ENCODE measurements at places on chromosomes 6 and 20.

DNA sequence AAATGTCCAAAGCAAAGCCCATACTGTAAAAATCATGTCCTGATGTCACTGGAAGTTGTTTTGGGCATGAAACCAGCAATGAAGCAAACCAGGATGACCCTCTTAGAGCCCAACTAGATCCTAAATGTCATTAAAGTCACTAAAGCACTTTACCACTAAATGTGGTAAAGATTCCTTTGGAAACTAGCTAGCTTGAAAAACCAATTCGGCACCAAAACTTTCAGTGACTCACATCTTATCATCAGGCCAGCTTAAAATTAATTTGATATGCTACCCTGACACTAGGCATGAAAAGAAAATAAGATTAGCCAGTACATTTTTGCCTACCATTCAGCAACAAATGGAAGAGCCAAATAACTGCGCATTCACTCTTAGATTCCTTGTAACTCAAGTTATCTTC lies 145.8 kb downstream of the PACRG start:
- no peak for DNase-seq

DNA sequence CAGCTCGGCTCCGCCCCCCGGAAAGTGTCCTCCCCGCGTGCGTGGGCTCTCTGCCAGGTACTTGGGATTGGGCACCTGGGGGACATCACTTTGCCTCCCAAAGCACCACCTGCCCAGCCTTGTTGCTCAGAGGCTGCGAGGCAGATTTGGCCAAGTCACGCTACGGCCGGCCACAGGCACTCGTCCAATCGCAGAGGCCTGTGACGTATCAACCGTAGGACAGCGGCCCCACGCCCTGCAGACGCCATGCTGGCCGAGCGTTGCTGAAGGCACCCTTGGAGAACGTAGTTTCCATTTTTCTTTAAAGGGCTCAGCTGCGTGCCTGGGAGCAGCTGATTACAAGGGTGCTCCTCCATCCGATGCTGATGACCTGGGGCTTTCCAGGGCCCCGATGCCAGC lies 3.1 kb downstream of the NTSR1 start:
- DNase-seq: no peak

DNA sequence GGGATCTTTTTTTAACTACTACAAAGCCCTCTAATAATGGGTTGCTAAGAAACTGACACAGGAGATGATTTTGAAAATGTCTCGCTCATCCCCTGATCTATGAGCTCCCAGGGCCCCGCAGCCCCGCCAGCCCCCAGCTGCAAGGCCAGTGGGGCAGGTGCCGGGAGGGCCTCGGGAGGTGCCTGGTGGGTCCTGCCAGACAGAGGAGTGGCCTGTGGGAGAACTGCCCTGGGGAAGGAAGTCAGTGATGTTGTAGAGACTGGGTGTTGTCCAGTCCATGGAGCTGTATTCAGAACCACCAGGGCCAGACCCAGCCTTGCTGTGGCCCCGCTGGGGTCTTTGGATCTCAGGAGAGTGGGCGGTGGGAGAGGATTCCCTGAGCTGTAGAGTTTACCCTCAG lies 258.7 kb downstream of the TAF4 start:
- no peak for DNase-seq

- no peak for DNase-seq
Observed at GRCh38 chr6:31784098-31784925, 7.2 kb upstream of the VWA7 start.

GRCh38 chr20:45095805-45096238 lies 5.1 kb downstream of the KCNS1 start:
- DNase-seq: peak; percentile 13

- DNase-seq: no peak
Observed at GRCh38 chr20:37123441-37123840, 27.6 kb upstream of the RBL1 start.

- DNase-seq: peak; percentile 80
Observed at GRCh38 chr20:25233016-25233772, 14.7 kb upstream of the PYGB start.

DNA sequence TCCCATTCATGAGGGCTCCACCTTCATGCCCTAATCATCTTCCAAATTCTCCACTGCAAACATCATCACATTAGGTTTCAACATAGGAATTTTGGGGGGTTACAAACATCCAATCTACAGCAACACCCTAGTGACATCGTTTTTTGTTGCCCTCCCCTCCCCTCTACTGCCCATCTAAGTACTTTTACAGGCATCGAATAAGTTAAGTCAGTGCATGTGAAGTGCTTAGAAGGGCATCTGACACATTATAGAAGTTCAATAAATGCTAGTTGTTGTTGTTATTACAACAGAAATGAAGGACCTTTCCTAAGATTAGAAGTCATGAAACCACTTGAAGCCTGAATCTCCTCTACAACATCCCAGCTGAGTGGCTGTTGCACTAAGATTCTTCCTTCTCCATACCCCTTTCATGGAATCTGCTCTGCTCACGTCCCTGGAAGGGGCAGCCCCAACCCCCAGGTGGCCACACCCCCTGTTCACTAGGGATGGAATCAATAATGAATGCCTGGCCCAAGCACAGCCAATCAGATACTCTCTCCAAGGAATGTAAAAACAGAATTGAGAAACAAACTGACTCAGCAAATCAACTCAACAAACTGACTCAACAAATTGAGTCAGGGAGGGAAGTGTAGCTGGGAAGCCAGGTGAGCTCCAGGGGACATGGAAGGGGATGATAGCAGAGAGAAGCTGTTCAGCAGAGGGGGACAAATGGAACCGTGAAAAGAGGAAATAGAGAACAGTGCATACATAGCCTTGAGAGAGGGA lies 3.9 kb upstream of the LRP11 start:
- no peak for DNase-seq

DNA sequence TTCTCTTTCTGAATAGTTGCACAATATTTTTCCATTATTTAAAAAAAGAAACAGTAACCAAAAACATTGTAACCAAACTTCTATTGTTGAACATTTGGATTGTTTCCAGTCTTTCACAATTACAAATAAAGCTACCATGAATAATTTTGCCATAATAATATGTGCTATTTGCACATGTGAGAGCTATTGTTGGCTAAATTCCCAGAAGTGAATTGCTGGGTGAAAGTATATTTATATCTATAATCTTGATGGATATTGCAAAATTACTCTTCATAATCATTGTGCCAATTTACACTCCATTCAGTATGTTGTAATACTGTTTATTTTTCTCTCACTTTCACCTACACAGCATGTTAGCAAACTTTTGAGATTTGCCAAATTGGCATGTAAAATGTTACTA lies 36.6 kb upstream of the SLC22A16 start:
- no peak for DNase-seq

- no peak for DNase-seq
Observed at GRCh38 chr6:99467509-99468106, 42.5 kb upstream of the PNISR start.

- no peak for DNase-seq
Observed at GRCh38 chr20:19968466-19969073, 48.6 kb upstream of the NAA20 start.

DNA sequence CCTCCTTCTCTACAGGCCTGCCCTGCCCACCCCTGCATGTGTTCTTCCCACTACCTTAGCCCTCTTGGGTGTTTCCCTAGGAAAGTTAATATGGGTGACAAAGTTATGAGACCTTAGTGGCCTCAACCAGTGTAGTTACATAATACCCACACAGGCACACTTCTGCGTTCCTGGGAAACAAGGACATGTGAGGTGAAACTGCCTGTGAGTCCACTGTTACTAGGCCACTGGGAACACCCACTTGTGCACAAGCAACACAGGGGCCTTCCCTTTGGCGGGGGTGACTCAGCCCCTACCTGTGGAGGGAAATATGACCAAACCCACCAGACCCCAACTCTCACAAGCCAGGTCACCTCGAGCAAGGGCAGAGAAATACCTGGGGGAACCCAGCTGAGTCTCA lies 12.8 kb downstream of the PI16 start:
- DNase-seq: no peak

GRCh38 chr20:47558295-47559066 lies 56.8 kb downstream of the NCOA3 start:
- DNase-seq: no peak

DNA sequence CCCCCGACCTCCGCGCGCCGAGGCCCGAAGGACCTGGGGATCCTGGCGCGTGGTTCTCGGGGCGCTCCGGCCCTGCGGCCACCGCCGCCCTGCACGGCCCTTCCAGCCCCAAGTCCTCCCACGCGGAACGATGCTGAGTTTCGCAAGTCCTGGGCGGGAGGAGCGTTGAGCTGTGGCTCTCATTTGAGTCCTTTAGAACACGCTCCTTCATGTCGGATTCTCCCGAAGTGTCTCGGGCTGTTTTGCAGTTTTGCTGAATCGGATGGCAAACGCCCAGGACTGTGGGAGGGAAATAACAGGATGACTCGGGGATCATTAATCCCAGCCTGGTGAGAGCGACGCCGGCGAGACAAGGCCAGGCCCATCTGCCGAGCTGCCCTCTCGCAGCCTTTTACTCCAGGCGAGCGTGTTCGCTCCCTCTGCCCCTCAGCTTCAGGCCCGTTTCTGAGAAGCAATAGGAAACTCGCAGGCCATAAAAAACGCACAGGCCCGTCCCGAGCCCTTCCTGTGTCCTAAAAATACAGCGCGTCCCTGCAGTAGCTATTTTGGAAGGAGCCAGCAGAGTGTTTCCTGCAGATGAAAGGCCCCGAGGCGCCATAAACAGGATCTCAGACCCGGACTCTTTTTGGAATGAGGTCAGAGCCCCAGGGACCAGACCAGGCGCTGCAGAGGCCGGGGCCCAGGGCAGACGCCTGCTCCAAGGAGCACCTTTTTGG lies 153.5 kb downstream of the DLL1 start:
- no peak for DNase-seq

GRCh38 chr6:13098793-13099570 lies 229.4 kb downstream of the TBC1D7 start:
- DNase-seq: peak; percentile 12

- peak; percentile 60 for DNase-seq
Observed at GRCh38 chr6:134535831-134536230, 217.9 kb upstream of the SGK1 start.

GRCh38 chr6:42805297-42805861 lies 23.5 kb downstream of the BICRAL start:
- DNase-seq: no peak

DNA sequence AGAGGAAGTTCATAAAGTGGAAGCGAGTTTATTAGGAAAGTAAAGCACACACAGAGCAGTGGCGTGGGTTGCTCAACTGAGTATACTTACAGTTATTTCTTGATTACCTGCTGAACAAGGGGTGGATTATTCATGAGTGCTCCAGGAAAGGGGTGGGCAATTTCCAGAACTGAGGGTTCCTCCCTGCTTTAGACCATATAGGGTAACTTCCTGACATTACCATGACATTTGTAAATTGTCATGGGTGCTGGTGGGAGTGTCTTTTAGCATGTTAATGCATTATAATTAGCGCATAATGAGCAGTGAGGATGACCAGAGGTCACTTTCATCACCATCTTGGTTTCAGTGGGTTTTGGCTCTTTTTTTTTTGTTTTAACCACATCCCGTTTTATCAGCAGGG lies 29.8 kb downstream of the PDYN start:
- DNase-seq: no peak

- DNase-seq: no peak
Observed at GRCh38 chr6:26536571-26537159, 1.5 kb upstream of the HMGN4 start.

- DNase-seq: no peak
Observed at GRCh38 chr6:30547454-30547853, 8.8 kb downstream of the GNL1 start.

DNA sequence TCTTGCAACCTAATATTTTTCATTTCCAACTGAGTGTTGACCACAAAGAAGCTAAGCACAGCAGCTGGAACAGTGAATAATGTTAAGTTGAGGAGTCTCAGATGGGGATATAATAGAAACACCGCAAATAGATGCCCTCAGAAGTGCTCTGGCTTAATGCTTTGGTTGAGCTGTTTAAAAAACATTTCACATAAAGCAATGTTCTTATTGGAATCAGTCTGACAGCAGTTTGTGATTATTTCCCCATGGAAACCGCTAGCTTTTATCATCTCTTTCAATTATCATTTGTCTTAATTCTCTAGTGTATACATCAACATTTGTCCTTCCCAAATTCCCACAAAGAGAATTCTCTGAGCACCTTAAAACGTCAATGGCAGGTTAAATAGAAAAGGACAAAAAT lies 30.8 kb downstream of the METTL24 start:
- no peak for DNase-seq

- DNase-seq: no peak
Observed at GRCh38 chr6:33790910-33791309, 2.0 kb upstream of the LEMD2 start.

DNA sequence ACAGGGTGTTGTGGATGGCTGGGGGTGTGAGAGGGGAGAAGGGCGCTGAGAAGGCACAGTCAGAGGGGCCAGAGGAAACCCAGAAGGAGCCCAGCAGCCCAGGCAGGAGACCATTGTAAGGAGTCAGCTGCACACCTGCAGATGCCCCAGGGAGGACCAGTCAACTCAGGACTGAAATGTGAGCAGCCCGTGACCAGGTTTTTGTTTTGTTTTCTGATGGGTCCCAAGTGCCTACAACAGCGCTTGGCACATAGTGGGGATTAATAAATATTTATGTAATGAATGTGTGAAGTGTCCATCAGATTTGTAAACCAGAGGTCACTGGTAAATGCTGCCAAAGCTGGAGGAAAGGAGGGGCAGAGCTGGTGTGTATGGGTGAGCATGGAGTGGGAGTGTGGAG lies 30.2 kb downstream of the TRAM2 start:
- DNase-seq: no peak

All from NCI-H226 (cell line).